Stimulated activated CD4-positive, alpha-beta T cell treated with anti-CD3 and anti-CD28 coated beads, Interleukin-15, amount 100 ng/mL, for 48 hours (primary cell): ENCODE measurements at places on chromosomes 2 and 18.

GRCh38 chr2:74584088-74584645, 29.6 kb downstream of the DOK1 start:
- no peak for DNase-seq

GRCh38 chr2:55157474-55157884, 74.6 kb downstream of the CLHC1 start:
- no peak for DNase-seq

DNA sequence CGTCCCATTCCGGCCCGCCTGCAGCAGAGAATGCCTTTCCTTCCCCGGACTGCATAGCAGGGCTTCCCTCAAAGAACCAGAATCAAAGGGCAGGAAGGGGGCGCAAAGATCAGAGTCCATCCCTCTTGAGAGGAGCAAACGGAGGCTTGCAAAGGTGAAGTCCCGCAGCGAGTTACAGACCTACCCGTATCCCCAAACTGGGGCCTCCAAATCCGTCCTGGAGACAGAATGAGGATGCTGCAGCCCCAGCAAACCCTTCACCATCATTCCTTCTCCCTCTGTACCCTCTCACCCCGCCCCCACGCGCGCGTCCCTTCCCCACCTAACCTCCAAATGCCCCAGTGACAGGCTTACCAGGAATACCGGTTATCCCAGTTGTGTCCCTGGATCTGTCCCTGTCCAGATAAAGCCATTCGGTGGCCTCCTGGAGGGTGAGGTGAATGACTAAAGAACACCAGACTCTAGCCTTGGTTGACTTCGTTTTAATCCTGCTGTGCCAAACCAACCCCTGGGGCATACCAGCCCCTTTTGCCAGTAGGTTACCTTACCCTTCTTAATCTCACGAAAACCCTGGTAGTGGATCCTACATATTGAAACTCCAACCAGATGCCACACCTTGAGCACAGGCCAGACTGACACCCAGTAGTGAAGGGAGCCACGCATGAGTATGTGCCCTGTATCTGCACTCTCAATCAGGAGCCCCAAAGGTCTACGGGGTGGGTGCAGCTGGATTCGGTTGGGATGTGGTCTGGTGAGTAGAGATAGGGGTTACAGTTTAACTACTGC, 961 bp upstream of the SLC40A1 start:
- no peak for DNase-seq

- no peak for DNase-seq
Measured at GRCh38 chr2:11775384-11775783, 29.0 kb downstream of the LPIN1 start.

- no peak for DNase-seq
Measured at GRCh38 chr2:144431392-144431783, 88.5 kb downstream of the ZEB2 start.

DNA sequence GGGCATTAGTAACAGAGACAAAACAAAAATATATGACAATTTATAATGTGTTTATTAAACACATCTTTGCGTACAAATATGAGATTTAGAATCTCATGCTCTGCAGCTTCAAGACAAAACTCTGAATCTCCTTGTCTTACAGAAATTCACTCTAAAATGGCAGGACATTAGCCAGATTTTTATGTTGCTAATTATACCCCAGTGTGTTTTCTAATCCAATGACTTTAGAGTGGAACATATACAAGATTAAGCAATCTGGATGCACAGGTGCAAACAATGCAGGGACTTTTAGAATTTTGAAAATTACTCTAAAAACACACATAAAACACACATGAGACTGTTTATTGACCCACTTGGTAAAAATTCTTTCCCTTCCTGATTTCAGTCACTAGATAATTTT, 85.9 kb downstream of the CALCRL start:
- no peak for DNase-seq

GRCh38 chr18:31176531-31176930, 13.9 kb upstream of the DSC1 start:
- DNase-seq = no peak

DNA sequence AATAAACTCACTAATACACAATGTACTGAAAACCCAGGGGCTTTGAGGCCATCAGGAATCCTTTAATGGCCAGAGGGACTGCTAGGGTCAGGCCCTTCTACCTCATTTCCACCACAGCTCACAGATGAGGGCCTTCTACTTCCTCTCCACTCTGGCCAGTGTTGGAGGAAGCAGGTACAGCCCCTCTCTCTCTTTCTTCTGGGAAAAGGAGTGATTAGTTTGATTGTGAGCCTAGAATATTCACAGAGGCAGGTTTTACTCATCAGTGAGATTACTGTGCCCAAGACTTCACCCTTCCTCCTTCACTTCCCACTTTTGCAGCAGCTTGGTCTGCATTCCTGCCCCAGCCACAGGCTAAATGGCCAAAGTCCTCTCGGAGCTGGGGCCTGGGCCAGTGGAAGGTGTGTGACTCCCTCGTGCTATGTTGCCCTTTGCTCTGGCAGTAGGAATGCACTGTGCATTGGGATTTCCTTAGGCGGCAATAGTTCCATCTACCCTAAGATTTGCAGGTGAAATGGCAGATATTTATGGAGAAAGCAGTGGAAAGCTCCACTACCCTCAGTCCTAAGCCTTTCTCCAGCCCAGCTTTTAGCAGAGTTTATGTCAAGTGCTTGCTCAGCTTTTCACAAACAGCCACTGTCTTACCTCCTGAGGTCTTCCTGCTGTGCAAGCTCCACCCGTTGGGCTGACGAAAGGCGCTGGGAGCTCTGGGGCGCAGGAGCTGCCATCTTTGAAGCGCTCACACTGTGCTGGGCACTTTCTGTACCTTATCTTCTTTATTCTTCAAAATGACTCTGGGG, 36.2 kb upstream of the YES1 start:
- no peak for DNase-seq

DNA sequence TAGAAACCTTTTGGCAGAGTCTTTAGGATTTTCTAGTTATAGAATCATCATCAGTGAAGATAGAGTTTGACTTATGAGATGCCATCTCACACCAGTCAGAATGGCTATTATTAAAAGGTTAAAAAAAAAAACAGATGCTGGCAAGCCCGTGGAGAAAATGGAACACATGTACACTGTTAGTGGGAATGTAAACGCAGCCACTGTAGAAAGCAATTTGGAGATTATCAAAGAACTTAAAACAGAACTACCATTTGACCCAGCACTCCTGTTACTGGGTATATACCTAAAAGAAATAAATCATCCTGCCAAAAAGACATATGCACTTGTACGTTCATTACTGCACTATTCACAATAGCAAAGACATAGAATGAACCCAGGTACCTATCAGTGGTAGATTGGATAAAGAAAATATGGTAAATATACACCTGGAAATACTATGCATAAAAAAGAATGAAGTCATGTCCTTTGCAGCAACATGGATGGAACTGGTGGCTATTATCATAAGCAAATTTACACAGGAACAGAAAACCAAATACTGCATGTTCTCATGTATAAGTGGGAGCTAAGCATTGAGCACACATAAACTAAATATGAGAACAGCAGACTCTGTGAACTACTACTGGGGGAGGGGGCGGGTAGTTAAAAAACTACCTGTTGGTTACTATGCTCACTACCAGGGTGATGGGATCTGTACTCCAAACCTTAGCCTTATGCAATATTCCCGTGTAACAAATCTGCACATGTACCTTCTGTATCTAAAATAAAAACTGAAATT, 279.0 kb downstream of the KIAA1328 start:
- DNase-seq = no peak

GRCh38 chr2:188523919-188524318, 232.2 kb downstream of the GULP1 start:
- DNase-seq = no peak

- no peak for DNase-seq
Measured at GRCh38 chr2:226772389-226773179, 27.0 kb downstream of the IRS1 start.

- DNase-seq = no peak
Measured at GRCh38 chr18:11504962-11505361, 104.4 kb upstream of the SLC35G4 start.

DNA sequence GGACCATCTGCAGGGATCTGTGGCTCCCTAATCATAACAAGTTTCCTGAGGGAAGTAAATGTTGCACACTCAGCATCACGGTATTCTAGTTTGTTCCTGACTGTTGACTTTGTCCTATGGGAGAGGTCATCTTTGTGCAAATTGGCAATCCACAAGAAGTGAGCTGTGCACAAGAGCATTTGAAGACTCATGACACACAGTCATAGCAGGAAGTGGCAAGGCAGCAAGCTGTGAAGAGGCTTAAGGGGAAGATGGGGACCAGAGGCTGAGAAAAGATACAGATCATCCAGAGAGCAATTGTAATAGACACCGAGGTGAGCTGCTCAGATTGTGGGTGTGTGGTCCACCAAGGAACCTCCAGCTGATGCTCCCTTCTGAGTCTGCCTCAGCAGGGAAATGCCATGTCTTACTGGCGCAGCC, 2.7 kb downstream of the TNP1 start:
- DNase-seq = no peak

GRCh38 chr18:38646296-38646695, 1080.7 kb upstream of the CELF4 start:
- DNase-seq = no peak

- DNase-seq = no peak
Measured at GRCh38 chr2:145221032-145221431, 701.1 kb upstream of the ZEB2 start.

GRCh38 chr18:6488956-6489355, 74.2 kb upstream of the L3MBTL4 start:
- no peak for DNase-seq
